Fibroblast of skin of right biceps (primary cell): ENCODE measurements at places on chromosomes 2 and 18.
A peak's percentile ranks its signal among the peaks of the same experiment; 100 is the strongest.

- DNase-seq: no peak
These were observed 24.3 kb downstream of the STAT4 start for GRCh38 chr2:191126386-191127085.

GRCh38 chr2:204313256-204313655 is 232.0 kb upstream of the PARD3B start:
- no peak for DNase-seq

- DNase-seq: peak; percentile 76
These were observed 16.3 kb downstream of the HS1BP3 start for GRCh38 chr2:20634507-20635112.

- DNase-seq: no peak
These were observed 412.2 kb downstream of the SPAG16 start for GRCh38 chr2:213696442-213696841.

GRCh38 chr18:79595876-79596374 is 83.7 kb upstream of the CTDP1 start:
- DNase-seq: no peak

DNA sequence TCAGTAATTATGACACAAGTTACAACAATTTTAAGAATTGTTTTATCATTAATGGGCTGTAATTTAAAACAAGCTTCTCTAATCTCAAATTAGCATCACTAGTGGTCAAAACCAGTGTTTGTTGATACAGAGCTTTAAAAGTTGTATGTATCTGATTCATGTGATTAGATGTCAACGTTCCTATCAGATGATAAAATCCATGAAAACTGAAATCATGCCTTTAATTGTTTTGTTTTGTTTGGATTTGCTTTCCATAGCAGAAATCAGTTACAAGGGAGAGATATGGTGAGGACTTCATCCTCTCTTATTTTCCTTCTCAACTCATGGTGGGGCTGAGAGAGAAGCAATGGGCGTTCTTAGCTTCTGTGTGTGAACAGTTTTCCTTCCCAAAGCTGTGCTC is 469.6 kb downstream of the PID1 start:
- DNase-seq: no peak

GRCh38 chr2:120709608-120710041 is 26.0 kb upstream of the GLI2 start:
- DNase-seq: no peak

DNA sequence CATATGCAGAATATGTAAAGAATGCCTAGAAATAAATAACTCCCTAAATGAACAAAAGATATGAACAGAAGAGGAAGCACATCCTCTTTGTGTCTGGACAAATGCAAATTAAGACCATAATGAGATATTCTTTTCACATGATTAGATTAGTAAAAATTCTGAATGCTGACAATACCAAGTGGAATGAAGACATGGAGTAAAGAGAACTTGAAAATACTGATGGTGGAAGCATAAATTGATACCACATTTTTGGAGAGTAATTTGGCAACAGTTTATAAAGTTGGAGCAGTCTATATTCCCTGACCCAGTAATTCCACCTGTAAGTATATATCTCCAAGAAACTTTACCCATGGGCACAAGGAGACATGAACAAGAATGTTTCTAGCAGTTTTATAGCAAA is 130.0 kb downstream of the CAPN13 start:
- no peak for DNase-seq

DNA sequence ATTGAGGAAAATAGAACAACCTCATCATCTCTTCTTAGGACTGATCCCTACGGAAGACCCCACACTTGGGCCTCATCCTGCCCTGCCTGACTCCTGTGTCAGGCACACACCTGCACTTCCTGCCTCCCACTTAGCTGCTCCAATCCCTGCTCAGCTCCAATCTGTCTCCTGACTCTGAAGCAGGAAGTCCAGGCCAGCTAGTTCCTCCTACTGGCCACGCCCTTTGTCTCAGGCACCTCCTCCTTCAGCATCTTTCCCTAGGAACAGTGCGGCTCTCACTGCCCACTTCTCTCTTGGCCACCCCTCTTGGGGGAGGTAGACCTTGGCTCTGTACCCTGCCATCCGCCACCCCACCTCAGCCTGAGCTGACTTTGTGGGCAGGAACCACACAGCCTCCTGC is 135.8 kb downstream of the CELF4 start:
- no peak for DNase-seq

DNA sequence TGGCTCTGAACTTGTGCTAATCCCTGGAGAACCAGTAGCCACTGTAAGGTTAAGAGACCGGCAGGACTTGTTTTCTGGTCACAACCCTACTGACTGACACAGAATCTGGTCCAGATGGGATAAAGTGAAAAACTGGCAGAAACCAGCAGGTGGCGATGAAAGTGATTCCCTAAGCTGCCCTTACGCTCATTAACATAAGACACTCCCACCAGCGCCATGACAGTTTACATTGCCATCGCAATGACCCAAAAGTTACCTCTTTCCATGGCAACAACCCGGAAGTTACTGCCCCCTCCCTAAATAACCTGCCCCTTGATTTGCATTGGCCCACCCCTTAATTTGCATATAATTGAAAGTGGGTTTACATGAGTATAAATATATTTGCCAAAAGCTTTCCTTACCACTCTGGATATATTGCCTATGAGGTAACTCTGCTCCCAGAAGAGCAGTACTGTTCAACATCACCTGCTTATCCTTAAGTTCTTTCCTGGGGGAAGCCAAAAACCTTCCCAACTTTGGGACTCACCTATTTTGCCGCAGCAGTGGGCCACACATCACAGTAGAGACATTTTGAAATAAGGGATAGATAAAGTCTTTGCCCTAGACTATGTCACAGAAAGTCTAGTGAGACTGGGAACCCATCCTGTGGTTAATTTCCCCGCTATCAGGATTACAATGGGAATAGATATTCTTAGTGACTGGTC is 35.8 kb upstream of the AFF3 start:
- DNase-seq: peak; percentile 36

- no peak for DNase-seq
These were observed 118.3 kb upstream of the DSEL start for GRCh38 chr18:67634631-67635338.

DNA sequence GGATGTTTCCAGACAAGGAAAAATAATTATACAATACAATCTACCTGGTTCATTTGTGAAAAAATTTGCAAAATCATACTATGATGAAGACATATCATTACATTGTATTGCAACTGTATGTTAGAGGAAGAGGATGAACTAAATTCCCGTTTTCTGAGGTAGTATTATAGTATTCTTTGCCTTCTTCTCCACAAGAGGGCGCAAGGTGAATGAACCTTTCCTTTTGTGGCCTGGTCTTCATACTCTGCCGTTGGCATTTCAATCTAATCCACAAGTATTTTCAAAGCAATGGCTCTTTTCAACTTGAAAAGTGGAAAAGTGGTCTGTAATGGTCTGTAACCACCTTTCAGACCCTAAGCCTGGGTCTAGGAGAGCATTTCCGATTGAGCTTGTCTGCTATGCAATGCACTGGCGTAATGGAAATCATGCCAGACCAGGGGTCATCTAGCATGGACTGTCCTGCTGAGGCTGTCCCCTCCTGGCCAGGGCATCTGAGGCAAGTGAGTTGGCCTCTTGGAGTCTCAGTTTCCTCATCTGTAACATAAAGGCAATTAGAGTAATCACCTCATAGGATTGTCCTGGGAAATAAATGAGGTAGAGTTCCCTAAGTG is 30.8 kb upstream of the ZNF396 start:
- DNase-seq: peak; percentile 69

- DNase-seq: peak; percentile 72
These were observed 218.9 kb upstream of the NCKAP5 start for GRCh38 chr2:133787207-133787606.

GRCh38 chr2:207156451-207157161 is 9.1 kb downstream of the KLF7 start:
- peak; percentile 50 for DNase-seq

DNA sequence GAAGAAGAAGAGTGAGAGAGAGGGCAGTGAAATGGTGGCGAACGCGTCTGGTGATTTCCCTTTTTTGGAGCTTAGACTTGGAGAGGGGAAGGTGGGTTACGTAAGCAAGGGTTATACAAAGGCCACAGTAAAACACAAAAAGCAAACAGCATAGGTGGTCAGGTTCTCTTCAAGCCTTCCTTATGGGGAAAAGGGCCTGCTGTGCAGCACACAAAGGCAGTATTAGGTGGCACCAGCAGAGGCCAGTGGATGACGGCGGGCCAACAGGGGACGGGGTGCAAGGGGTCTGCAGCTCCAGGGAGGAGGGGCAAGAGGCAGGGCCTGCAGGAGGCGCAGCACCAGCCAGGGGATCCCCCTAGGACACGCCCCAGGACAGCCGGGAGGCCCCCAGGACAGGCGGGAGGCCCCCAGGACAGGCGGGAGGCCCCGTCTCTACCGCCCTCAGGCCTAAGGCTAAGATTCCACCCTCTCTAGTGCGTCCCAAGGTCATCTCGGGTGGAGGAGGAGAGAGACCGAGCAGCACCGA is 32.6 kb upstream of the NPC1 start:
- DNase-seq: no peak

GRCh38 chr2:8858910-8859309 is 21.5 kb upstream of the KIDINS220 start:
- DNase-seq: no peak

GRCh38 chr18:5986257-5986931 is 91.1 kb upstream of the TMEM200C start:
- no peak for DNase-seq

DNA sequence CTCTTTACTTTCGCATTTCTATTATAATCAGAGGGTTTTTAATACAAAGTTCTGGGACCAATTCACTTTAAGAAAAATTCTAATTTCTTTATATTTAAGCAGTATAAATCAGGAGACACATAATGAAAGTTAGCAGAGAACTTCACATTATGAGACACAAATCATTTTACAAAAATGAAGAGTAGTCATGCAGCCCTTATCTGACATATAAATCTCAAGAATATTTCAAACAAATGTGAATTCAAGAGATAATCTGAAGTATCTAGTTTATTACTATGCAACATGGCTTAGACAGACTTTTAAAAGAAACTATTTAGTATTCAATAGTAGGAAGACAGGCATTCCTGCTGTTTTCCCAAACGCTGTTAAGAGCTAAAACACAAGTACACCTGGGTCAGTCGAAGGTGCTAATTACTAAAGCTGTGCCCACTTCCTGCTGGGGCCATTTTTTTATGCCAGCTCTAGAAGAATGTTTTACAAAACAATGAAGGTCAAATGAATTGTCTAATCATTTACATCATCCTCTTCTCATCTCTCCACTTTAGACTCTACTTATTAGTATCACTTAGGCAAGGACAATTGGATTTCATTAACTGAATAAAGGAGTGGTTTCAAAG is 40.2 kb downstream of the CWC22 start:
- DNase-seq: no peak

DNA sequence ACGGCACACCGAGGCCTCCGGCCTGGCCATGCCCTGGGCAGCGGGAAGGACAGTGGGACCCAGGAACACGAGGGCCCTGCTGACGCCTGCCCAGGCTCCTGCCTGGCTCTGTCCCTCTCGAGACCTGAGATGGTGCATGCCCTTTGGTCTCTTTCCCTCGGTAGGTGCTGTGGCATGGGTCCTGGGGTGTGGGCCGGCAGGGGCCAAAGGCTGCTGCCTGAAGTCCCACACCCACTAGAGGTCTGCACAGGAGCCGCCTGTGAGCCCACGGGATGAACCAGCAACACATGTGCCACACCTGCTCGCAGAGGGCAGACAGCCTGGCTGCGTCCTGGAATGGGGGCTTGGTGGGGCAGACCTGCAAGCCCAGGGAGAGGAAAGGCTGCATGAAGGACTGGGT is 73.3 kb downstream of the NDUFA10 start:
- no peak for DNase-seq

- DNase-seq: no peak
These were observed 37.8 kb upstream of the STAT4 start for GRCh38 chr2:191188550-191189093.

GRCh38 chr2:62447411-62447810 is 58.6 kb downstream of the TMEM17 start:
- no peak for DNase-seq

DNA sequence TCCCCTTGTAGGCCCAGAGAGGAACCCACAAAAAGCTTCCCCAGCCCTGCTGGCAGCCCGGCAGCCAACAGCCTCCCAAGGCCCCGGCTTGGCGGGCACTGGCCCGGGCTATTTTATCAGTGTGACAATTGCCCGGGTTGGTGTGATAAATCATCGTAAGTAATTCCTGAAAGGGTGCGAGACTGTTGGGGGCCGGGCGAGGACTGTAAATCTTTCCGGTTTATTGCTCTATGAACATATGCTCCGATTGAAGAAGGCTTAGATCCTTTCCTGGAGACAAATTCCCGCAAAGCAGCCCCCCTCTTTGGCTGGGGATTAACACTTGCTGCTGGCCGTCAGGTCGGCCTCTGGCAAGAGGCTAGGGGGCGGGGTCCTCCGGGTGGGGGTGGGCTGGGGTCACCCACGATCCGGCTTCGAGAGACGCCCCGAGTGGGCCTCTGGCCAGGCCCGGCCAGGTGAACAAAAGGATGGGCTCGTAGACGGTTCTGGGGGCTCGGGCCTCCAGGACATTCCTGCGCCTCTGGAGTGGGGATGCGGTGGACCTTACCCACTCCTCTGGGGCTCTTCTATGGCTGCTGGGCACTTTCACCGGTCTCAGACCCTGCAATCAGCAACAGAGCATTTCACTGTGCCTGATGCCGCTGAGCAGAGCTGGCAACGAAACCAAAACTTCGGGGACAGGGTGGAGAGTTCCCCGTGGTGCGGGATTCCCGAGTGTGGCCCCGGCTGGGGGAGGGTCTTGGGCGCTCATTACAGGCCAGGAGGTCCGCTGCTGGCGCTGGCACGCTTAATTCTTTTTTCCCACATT is 2.0 kb downstream of the HOXD3 start:
- peak; percentile 90 for DNase-seq

- peak; percentile 75 for DNase-seq
These were observed 83.8 kb downstream of the FAM117B start for GRCh38 chr2:202718614-202719013.

DNA sequence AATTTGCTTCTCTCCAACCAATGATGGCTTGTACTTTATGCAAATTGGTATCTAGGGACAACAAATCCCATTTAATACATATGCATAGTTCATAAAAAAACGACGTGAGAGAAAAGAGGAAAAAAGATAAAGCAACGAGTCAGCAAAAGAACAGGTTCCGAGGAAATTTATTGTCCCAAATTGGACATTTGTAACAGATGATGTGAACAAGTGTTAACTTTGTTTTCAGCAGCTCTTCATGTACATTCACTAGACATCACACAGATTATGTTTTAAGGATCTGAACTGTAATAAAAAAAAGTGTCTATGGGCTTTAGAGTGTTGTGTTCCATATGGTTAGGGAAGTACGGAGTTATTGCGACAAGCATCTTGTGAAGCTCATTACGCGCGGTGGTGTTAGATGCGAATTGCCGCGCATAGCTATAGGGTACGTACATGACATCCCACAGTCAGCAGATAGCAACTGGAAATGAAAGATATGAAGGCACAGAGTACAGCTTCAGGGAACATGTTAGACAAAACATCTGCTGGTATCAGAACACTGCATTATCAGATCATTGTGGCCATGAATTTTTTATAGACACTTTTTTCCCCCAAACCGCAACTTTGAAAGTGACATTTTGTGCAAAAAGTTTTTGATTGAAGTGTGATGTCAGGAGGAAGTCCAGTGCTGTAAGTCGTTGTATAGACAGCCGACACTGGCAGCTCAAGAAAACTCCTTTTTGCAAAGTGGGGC is 1073.1 kb upstream of the FANCL start:
- no peak for DNase-seq
